ENCODE measurements at places on chromosomes 16 and 17.

- no peak for DNase-seq
Observed at GRCh38 chr16:3915426-3916260, 35.1 kb upstream of the CREBBP start.

- DNase-seq, result no peak
Observed at GRCh38 chr17:34140006-34140405, 115.1 kb upstream of the CCL2 start.

DNA sequence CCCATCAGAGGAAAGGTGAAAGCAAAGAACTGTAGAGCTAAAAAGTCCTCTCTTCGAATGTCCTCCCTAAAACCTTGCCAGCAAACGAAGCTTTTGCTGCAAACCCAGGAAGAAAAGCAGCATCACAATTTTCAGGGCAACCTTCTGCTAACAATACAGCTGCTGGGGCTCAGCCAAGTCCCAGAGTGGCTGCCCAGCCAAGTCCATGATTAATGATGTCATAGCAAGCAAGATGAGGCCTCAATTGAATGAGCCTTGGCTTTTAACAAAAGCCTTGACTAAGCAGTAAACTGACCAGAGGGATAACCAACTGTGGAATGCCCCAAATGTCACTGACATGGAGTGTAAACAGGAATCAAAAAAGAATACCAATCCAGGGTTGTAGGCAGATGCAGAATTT is 342.7 kb downstream of the PMP22 start:
- no peak for DNase-seq

GRCh38 chr16:75868636-75869632 is 142.6 kb upstream of the CPHXL start:
- no peak for DNase-seq

- no peak for DNase-seq
Observed at GRCh38 chr16:87637357-87637756, 35.0 kb downstream of the JPH3 start.

GRCh38 chr17:81991684-81992305 is 14.4 kb downstream of the ASPSCR1 start:
- no peak for DNase-seq
